Stimulated activated CD8-positive, alpha-beta memory T cell treated with anti-CD3 and anti-CD28 coated beads, Interleukin-4, amount 100 ng/mL, for 1 hour (primary cell): ENCODE measurements at places on chromosomes 12 and 14.

DNA sequence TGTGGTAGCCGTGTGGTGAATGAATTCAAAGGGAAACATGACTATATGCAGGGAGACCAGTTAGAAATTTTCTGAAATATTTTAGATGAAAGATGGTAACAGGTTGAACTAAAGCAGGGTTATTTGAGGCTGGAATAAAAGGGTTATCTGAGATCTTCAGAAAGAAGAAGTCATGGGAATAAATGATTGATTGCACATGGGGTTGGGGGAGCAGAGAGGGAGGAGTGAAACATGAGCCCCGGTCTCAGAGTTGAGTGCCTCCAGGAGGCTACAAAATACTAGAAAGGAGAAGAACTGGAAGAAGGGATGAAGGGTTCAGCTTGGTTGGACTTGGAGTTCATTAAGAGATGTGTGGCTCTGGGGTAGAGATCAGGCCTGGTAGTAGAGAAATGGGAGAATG, 16.3 kb upstream of the FGF23 start:
- DNase-seq, result no peak

DNA sequence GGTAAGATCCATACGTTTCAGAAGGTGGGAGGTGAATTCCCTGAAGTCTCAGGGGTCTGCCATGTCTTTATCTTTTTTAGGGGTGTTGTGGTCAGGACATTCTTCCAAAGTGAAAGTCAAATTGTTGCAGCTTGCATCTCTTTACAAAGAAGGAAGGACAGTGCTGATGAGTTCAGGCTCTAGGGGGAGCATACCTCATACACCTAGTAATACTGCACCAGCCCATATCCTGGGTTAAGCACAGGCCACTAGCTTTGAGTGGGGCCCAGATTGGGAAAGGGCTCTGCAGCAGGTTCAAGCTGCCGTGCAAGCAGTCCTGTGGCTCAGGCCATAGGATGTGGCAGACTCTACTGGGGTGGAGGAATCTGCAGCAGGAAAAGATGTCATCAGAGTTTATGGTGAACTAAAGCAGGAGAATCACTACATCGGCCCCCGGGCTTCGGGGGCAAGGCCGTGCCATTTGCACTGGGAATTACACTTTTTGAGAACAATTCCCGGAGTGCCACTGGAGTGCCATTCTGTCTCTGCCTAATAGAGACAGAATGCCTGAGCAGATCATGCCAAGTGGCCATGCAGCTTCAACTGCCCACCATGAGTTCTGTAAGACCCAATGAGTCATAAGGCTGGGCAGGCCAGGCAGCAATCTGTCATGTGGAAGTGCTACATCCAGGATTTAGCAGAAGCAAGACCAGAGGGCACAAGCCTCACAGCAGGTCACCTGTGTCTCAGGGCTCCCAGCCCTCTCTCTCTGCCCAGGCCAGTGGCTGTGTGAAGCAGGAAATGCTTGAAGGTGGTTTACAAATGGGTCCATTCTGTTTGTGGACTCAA, 32.3 kb downstream of the DIO3 start:
- no peak for DNase-seq

DNA sequence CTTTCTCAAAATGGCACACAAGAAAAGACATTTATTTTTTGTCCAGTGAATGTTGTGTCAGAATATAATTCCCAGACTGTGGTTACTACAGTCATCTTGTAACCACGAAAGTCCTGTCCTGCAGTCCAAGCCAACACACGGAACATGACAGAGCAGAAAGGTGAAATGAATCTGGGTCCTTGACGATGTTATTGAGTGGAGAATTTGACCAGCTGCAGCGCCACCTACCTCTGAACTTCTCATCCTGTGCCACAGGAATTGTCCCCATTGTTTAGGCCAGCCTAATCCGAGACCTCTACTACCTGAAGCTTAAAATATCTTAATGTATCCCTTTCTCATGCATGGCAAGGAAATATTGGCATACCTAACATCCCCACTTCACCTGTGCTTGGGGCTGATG, 64.1 kb upstream of the OTX2 start:
- no peak for DNase-seq

GRCh38 chr12:56763753-56764657, 881 bp downstream of the HSD17B6 start:
- no peak for DNase-seq

DNA sequence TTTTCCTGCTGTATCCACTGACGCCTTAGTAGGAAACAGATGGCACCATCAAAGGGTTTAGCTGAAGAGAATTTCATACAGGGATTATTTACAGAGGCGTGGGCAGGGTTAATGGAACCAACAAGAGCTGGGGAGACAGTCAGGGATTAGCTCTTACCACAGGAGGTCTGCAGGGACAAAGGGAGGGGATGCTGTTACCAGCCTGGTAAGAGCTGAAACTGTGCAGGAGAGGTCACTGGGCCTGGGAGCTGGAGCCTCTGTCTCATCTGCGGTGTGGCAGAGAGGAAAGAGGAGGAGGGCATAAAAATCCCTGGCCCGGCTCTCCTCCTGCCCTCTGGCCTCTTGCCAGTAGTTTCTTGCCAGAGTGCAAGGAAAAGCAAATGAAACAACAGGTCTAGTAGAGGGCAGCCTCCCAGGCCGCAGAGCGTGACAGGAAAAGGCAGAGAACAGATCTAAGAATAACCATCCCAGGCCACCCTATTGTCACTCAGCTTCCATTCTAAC, 18.9 kb upstream of the POC1B start:
- no peak for DNase-seq

DNA sequence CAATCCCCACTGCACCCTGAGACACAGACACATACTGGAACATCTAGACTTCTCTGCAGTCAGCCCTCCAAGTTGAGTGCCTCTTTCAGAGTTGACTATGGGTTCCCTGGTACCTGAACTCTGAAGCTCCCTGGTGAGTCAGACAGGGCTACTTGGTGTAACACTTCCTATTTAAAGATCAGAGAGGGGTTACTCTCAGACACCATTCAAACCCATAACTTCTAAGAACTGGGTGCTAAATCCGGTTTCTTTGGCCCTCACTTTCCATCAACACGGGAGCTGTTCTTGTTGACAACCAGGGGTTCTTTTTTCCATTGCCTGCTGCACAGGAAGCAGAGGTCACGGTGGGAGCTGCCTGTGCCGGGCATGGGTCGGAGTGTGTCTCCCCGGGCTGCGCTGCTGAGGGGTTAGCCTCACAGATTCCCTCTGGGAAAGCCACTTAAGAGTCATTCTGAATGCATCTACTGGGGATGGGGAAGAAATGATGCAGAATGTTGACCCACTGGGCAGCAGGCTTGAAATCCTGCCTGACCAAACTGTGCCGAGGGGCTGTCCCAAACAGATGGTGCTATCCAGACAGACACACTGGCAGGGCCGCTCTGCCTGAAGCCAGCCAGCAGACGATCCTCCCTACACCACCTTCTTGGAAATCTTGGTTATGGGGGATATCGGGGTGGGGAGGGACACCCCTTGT, 74.1 kb downstream of the PITPNM2 start:
- peak; percentile 22 for DNase-seq

GRCh38 chr14:92426237-92426636, 87.3 kb upstream of the RIN3 start:
- no peak for DNase-seq

DNA sequence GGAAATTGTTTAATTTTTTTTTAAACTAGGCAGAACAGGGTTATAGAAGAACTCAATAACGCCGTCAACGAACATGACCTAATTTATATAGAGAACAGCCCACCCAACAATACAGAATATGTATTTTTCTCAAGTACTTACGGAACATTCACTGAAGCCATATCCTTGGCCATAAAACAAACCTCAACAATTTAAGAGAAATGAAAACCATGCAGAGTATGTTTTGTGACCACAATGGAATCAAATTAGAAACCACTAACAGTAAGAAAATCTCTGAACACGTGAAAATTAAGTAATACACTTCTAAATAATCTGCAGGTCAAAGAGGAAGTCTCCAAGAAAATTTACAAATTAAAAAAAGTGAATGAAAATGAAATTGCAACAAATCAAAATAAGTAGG, 9.4 kb downstream of the SART3 start:
- DNase-seq, result no peak

- DNase-seq, result no peak
Measured at GRCh38 chr14:78637908-78638475, 467.8 kb downstream of the NRXN3 start.

GRCh38 chr12:49869816-49870500, 27.1 kb upstream of the BCDIN3D start:
- DNase-seq, result no peak

GRCh38 chr12:88729196-88729595, 148.9 kb upstream of the KITLG start:
- no peak for DNase-seq
